ENCODE measurements at places on chromosomes 1 and 21. TPM values are rescaled to one million over a fixed set of nuclear protein-coding genes. Genes with fewer than 3 reads are reported as not detected.

OR6K3 gene
- not detected for total RNA-seq

DTL gene
- total RNA-seq: 20.7 TPM

NDUFS5 gene
- 368 TPM for total RNA-seq

NBPF10 gene
- total RNA-seq: 4.7 TPM

ST6GALNAC3 gene
- 39.1 TPM for total RNA-seq

FCRL5 gene
- total RNA-seq: 0.11 TPM

SLC44A5 gene
- total RNA-seq: 5.9 TPM

RNF207 gene
- total RNA-seq: 12.8 TPM

CYP4B1 gene
- 56.6 TPM for total RNA-seq

MMEL1 gene
- 2.6 TPM for total RNA-seq

U2AF1 gene
- total RNA-seq: 46.9 TPM

CHI3L2 gene
- total RNA-seq: 0.26 TPM
